Renal cortex interstitium (tissue), 15 donors: ENCODE measurements at places on chromosomes 5 and 9.
A peak's percentile ranks its signal among the peaks of the same experiment; 100 is the strongest.

DNA sequence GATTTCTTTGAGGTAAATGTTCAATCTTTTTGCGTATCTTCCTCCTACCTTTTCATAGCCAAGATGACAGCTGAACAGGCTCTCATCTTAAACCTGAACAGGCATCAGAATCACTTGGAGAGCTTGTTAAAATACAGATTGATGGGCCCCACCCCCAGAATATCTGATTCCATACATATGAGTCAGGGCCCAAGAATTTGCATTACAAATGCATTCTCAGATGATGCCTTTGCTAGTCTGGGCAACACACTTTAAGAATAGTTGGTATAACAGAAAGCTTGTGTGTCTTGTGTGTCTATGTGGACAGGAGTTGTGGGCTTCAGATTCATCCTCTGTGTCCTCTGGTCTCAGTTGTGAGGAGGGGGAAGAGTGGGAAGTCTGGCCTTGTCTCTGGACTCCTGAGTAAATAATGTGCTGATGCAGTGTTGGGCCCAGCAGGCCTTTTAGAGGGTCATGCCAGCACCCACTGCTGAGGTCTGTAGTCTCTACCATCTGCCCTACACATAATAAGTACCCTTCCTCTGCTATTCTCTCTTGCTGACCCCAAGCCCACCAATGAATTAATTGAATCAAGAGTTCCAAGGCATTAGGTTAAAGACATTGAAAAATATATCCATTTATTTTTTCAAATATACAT is 43.1 kb downstream of the PTCD2 start:
- no peak for DNase-seq

- DNase-seq = no peak
Measured at GRCh38 chr5:79585116-79585515, 27.1 kb upstream of the TENT2 start.

- DNase-seq = no peak
Measured at GRCh38 chr9:99828054-99828416, 6.3 kb downstream of the NR4A3 start.

- no peak for DNase-seq
Measured at GRCh38 chr9:134570151-134570621, 71.4 kb upstream of the COL5A1 start.

DNA sequence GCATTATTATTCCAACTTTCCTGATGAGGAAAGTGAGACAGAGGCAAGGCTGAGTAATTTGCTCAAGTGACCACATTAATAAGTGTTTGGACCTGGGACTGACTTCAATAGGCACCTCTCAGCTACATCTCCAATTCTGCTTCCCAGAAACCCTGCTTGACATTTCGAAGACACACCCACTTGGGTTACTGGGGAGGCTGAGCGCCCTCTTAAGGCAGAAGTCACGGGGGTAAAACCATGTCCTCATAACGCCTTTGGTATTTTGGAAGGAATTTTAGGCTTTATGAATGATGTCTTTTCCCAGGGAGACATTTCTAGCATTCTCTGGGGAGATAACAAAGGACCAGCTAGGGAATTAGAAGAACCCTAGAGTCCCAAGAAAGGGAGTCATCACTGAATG is 53.3 kb downstream of the TRPC7 start:
- no peak for DNase-seq

- no peak for DNase-seq
Measured at GRCh38 chr9:85432599-85432998, 309.2 kb downstream of the AGTPBP1 start.

DNA sequence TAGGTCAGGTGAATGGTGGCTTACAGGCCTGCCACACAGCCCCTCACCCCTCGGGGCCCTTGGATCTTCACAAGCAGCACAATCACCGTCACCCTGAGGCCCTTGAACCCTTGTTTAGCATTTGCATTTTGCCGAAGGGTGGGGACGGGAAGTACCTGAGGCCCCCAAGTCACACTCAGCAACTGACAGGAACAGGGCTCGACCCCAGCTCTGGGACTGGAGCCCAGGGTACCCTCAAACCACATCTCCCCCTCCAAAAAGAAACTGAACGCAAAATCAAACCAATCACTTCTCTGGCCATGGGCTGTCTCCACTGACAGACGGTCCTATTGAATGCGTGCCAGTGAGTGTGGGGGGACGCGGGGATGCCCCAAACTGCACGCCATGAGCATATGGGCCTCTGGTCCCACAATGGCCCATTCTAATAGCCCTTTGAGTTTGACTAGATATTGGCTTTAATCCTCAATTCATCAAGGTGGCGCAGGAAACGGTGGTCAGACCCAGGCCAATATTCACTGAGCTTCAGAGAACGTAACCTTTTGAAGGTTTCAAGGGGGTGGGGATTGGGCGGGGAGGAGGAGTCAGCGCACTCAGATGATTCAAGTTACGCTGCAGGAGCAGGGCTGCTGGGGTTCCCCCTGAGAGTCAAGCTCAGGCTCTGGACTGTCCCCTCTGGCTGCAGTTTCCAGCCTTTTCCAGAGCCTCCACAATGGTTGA is 176.0 kb downstream of the DAB2IP start:
- no peak for DNase-seq

DNA sequence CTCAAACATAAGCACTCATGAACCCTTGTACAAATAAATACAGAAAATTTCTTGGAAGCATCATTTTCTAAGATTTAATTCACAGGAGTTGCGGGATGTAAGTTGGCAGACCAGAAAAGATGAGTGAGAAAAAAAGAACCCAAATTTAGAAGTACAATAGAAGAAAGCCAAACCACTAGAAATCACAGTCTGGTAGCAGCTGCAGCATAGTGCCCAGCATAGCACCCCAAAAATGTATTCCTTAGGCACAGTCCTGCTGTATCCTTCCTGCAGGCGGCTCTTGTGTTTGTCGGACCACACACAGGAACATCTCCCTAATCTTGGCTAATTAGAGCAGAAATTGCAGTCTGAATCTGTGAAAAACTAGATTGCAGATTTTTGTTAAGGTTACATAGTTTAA is 208.5 kb upstream of the TRPM3 start:
- DNase-seq = no peak

- DNase-seq = no peak
Measured at GRCh38 chr9:36559036-36559695, 13.5 kb upstream of the MELK start.

GRCh38 chr5:99019254-99019653 is 90.4 kb upstream of the CHD1 start:
- DNase-seq = no peak

- no peak for DNase-seq
Measured at GRCh38 chr9:112080831-112081542, 94.1 kb downstream of the SUSD1 start.

- no peak for DNase-seq
Measured at GRCh38 chr5:112933651-112934365, 11.8 kb upstream of the REEP5 start.

- no peak for DNase-seq
Measured at GRCh38 chr5:66178799-66179198, 34.7 kb downstream of the SREK1 start.

DNA sequence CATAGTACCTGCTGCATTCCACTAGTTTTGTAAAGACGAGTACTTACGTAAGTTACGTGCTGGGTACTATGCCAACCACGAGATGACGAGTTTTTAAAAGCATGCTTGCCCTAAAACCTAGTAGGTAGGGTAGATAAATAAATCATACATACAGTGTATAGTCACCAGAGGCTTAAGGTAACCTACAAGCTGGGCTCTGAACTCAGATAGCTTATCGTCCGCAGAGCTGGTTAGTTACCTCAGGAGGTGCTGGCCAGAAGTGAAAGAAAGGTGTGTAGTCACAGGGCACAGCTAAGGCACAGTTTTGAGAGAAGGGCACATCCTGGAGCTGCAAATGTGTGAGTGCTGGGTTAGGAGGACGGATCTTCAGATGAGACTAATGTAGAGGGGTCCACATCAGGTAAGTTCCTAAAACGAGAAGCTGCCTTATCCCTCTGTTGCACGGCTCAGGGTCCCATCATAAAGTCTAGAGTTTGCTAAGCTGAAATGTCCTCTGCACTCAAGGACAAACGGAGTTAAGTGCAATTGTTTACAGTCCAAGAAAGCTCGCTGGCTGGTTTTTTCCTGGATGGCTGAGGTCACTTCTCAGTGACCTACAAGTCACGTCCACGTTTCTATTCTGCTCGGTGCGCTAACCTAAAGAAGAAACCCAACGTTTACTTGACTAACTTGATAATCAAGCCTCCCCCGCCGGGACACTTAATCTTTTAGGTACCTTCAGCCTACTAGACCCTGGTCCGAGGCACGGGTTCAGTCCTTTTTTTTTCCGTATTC is 1.1 kb upstream of the SNX24 start:
- peak; percentile 3 for DNase-seq

DNA sequence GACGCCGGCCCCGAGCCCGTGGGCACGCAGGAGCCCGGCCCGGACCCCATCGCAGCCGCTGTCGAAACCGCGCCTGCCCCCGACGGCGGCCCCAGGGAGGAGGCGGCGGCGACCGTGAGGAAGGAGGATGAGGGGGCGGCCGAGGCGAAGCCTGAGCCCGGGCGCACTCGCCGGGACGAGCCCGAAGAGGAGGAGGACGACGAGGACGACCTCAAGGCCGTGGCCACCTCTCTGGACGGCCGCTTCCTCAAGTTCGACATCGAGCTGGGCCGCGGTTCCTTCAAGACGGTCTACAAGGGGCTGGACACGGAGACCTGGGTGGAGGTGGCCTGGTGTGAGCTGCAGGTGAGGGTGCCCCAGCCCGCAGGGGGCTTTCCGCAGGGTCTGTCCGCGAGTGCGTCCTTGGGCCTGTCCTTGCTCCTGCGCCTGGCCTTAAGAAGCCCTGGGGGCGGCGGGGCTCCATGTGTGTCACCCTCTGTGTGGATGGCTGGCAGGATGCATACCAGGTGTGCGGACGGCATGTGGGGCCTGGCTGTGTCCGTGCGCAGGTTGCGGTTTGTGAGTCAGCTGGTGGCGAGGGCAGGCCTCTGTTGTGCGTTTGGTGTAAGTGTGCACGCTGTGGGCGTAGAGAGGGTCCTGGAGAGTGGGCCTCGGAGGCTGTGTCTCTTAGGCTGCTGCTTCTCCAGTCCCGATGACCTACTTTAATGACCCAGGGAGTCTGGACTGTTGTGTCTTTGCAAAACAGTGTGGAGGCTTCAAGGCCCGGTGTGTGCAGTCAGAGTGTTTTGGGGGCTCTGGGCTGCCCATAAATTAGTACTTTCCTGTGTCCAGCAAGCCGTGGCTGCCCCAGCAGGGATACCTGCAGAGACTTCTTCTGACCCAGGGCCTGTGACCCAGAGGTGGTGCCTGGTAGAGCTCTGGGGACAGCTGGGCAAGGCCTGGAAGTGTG is 1.6 kb downstream of the WNK2 start:
- no peak for DNase-seq

- no peak for DNase-seq
Measured at GRCh38 chr5:150329038-150329437, 26.3 kb upstream of the ARSI start.

GRCh38 chr9:133476036-133476931 is 2.6 kb downstream of the SLC2A6 start:
- DNase-seq = no peak
